Esophagus squamous epithelium (tissue), 5 donors: ENCODE measurements at places on chromosomes 12 and 14.

- DNase-seq, result no peak
Observed at GRCh38 chr12:93634416-93634815, 42.8 kb upstream of the CRADD start.

- DNase-seq, result no peak
Observed at GRCh38 chr14:95055318-95055717, 102.0 kb downstream of the DICER1 start.

- no peak for DNase-seq
Observed at GRCh38 chr12:29971446-29971845, 187.7 kb upstream of the TMTC1 start.

DNA sequence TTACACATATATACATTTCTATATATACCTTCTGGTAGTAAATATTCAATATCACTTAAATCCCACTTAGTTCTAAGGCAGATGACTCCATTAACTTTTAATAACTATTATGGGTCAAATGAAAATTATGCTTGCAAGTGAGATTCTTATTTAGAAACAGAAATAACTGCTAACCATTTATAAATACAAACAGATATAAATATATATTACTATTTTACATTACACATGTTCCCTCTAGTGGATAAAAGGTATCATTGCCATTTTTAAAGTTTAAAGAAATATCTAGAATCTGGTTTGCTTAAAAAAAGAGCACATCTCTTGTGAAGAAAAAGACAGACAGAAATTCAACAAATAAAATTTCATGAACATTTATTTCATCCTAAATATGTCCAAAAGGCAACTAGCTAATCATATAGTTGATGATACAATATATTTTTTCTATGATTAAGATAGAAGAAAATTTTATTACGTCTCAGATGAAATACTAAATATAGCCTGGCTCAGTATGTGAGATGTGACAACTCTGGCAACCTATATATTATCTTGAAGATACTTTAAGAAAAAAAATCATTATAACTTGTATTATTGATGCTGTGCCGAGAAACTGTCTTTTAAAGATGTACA lies 11.7 kb upstream of the RAD51AP1 start:
- no peak for DNase-seq

GRCh38 chr14:53953828-53954550 lies 2.6 kb downstream of the BMP4 start:
- no peak for DNase-seq

GRCh38 chr12:28563936-28564335 lies 373.7 kb downstream of the CCDC91 start:
- DNase-seq, result no peak

DNA sequence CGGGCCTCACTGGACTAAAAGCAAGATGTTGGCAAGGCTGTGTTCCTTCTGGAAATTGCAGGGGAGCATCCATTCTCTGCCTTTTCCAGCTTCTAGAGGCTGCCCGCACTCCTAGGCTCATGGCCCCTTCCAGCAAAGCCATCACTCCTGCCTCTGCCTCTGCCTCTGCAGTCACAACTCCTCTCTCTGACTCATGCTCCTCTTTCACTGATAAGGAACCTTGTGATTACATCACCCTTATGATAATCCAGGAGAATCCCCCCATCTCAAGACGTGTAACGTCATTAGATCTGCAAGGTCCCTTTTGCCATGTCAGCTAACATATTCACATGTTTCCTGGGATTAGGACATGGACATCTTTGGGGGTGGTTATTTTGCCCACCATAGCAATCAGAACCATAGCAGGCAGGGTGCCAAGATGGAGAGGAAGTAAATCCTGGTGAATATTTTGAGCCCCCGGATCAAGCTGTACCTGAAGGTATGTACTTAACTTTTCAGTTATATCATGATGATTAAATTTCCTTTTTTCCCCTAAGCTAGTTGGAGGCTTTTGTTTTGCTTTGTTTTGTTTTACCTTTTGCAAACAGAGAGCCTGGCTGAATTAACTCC lies 123.6 kb downstream of the SCARB1 start:
- no peak for DNase-seq

DNA sequence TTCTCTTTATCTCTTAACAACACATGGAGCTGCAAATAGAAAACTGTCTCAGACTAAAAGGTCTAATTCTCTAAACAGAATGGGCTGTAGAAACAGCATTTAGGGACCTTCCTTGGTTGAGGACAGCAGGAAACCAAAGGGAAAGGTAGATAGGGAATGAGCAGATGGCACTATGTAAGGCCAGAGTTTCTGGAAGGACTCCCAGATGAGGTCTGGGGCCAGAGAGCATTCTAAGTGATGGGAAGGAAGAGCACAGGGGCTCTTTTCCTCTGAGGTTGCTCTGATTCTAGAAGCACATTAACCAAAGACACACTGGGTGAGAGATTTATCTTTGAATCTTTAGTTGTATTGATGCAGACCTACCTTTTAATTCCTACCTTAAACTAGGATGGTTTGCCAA lies 79.4 kb downstream of the TPH2 start:
- DNase-seq, result no peak

- no peak for DNase-seq
Observed at GRCh38 chr14:65204056-65204455, 101.7 kb upstream of the MAX start.
